ENCODE measurements at places on chromosomes 4 and X.

DNA sequence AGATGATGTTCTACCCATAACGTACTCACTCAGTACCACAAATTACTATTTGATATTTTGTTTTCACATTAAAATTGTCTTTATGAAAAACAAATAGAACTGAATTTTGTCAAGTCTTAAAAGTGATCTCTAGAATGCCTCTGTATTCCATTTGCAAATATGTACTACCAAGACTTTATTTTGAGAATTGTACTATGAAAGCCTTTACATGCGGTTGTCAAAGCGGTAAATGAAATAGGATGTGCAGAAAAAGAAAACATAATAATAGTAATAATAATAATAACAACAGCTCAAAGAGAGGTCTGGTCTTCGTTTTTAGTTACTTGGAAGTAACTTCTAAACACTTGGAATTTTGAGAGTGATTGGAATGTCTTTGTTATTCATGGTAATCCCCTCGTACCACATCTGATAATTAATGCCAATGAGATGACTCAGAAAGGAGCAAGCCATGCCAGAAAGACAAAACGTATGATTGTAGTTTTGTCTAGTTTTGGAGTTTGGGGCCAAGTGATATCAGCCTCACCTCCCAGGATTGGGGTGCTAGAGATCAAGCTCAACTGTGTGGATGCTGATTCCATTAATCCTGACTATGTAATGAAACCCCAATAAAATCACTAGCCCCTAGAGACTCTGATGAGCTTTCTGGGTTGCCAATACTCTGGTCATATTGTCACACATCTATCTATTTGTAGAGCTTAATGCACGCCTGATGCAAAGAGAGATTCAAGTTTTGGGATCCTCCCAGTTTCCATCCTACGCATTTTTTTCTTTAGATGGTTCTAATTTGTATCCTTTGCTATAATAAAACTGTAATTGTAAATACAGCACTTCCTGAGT is 20.2 kb upstream of the CTSO start:
- DNase-seq, result no peak

DNA sequence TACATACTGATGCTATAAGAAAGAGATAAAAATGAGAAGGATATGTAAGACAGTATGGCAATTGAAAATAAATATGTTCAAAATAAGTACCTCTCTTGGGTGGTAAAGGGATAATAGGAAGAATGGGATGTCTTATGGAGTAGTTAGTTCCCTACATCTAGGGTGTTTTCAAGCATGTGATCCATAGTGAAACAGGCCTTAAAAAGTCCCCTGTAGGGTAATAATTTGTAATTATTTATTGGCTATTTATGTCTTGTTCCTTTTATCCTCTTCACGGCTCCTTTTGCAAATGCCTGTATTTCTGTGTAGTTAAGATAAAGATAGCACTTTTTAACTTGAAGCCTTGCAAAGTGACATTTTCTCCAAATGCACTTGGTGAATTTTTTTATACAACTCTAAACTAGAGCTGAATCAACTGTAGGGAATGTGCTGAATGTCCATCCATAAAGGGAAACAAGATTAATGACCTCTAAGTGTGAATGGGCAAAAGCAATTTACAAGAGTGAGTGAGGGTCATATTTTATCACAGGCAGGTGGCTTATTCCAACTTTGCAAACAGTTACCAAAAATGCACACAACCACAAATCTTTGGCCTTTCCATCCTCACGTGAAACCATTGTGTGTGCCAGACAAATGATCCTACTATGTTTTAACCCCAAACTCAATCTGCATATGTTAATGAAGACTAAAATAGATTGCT is 299.0 kb downstream of the KCNIP4 start:
- no peak for DNase-seq

DNA sequence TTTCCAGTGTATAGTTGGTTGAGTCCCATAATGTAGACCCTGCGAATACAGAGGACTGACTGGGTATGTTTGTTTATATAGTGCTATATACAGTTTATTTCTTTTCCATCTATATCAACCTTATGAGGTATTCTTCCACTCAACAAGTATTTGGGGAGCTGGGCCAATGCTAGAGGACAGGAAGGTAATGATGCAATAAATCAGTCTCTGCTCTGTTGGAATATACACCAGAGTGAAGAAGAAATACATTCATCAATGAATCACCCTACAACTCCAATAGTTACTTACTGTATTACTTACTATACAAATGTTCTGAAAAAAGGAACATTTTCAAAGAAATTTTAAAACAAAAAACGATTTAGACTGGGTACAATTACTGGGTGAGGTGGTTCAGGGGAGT is 2.1 kb upstream of the ARSJ start:
- no peak for DNase-seq

GRCh38 chr4:6782846-6783110 is 251 bp downstream of the KIAA0232 start:
- no peak for DNase-seq

DNA sequence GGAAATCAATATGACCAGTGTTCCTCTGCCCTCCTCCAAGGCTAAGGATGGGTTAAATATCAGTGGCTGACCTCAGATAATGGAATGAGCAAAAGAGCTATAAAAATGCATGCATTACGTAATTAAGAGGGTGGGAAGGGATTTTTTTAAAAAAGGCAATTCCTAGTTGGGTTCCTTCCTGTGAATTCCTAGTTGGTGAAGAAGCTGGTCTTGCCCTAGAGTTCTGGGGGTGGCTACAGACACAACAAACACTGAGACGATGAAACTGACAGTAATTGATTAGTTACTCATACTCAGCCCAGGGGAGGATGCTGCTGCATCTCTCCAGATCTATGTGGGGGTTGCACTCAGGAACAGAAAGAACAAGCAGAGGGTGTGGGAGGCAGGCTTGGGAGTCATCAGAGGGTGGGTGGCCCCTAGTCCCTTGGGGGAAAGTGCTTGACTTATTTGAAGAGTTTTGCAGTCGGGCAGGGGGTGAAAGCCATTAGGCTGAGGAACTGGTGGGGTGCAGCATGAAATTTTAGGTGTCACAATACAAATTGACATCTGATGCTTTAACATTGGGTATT is 662.0 kb upstream of the FRG1 start:
- no peak for DNase-seq

DNA sequence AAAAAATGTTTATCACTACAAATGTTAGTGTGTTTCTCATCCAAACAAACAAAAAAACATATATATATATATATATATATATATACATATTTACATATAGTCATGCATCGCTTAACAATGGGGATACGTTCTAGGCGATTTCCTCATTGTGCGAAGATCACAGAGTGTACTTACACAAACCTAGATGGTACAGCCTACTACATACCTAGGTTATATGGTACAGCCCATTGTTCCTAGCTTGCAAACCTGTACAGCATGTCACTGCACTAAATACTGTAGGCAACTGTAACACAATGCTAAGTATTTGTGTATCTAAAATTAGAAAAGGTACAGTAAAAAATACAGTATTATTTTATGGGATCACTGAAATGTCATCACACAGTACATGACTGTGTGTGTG is 16.4 kb upstream of the TMSB4X start:
- no peak for DNase-seq

DNA sequence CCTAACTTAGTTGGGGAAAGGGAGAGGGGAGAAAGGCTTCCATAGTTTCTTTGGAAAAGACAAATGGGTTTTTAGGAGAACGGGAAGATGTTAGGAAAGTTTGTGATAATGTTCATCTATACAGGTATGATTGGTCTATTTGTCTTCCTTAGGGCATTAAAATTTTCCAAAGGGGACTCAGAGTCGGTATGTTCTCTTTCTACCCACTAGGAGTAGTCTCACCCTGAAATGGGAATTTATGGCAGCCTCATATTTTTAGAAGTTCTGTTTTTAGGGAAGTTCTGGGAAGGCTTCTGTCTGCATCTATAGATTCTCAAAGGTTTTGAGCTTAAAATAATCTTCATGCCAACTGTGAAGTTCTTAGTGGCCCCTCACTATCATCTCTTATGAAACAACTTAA is 637.3 kb downstream of the ADGRL3 start:
- DNase-seq, result no peak

DNA sequence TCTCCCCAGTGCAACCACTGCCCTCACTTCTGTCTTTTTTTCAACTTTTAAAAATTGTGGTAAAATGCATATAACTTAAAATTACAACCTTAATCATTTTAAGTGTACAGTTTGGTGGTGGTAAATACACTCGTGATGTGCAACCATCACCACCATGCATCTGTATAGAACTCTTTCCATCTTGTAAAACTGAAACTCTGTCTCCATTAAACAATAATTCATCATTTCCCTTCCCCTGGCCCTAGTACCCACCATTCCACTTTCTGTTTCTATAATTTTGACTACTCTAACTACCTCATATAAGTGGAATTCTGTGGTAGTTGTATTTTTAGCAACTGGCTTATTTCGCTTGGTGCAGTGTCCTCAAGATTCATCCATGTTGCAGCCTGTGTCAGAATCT is 6.8 kb upstream of the CTBP1 start:
- no peak for DNase-seq

- DNase-seq, result no peak
These were observed 1002.3 kb downstream of the FAM133A start for GRCh38 chrX:94676285-94676684.

- no peak for DNase-seq
These were observed 48.5 kb upstream of the CYSLTR1 start for GRCh38 chrX:78375894-78376293.

DNA sequence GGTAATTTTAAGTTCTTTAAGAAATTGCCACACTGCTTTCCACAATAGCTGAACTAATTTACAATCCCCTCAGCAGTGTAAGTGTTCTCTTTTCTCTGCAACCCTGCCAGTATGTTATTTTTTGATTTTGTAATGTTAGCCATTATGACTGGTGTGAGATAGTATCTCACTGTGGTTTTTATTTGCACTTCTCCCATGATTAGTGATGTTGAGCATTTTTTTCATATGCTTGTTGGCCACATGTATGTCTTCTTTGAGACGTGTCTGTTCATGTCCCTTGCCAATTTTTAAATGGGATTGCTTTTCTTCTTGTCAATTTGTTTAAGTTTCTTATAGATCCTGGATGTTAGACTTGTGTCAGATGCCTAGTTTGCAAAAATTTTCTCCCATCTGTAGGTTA is 86.1 kb downstream of the BMP3 start:
- no peak for DNase-seq

- no peak for DNase-seq
These were observed 54.1 kb downstream of the ARHGAP10 start for GRCh38 chr4:147786031-147786430.

DNA sequence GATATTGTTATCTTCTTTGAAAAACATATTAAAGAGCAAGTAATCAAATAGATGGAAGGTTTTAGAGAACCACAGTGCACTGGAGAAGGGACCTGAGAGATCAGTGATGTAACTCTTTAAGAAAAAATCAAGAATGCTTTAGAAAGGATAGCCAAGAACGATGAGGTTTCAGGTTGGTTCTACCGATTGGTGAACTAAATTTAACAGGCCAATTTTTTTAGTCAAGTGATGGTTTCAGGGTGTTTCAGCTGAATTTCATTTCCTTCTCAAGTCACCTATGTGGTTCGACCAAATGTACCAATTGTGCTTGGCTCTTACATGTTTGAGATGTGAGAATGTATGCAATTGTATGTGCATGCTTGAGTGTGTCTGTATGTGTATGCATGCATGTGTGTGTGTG is 26.5 kb downstream of the HS3ST1 start:
- DNase-seq, result no peak

DNA sequence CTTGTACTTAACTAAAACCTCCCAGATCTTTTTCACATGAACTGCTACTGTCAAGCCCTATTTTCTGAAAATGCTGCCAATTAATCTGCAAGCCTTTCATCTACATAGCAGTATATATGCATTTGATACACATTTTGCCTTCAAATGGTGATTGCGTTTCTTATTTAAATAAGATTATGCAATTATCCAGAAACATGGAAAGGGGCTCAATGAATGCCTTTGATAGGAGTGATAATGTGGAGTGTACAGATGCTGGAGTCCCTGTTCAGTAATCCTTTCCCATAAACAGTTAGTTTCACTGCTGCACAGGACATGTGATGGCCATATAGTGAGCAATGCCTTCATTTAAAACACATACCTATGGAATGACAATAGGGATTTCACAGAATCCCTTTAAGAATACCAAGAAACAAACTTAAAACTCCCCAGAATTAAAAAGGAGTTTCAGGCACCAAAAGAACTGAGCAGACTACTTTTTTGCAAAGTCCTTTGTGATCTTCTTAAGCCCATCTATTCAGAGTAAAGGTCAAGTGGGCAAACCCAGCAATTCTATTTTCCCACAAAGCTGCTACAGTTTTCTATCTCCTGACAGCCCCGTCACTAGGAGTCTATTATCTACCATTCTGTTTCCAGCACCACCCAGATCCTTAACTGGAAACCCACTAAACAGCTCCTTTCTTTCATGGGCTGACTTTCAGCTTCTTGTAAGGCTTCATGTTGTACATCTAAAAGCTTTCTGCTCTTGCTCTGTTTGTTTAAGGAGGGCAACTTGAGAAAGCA is 120.3 kb downstream of the UNC5C start:
- DNase-seq, result peak; percentile 48

DNA sequence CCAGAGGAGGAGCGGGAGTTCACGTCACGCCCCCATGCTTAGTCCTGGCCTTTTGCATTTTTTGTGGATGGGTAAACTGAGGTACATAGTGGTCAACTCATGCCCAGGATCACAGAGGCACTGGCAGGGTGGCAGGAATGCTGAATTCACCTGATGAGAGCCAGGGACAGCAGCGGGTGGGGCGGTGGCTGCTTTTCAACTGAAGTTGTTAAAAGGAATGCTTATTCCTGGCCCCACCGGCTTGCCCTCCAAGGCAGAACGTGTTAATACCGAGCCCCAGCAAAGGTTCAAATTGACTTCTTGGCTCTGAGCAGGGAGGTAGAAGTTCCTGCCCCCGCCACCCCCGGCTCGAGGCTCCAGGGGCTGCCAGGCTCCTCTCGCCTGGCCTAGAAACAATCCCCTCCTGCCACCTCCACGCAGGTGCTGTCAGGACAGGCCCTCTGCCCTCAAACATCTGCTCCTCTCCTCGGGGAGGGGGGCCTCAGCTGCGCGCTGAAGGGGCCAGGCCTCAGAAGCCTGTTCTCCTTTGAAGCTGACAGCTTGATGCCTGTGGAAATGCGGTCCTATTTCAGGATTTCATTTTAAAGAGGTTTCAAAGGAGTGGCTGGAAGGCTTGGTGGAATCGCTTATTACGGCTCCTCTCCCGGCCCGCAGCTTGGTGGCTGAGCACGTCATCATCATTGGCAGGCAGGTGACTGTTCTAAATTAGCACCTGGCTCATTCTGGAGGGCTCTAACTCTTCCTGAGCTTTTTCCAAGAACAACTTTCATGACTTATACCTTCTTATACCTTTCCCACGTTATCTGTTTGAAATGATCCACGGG is 93.0 kb downstream of the PHKA2 start:
- no peak for DNase-seq

DNA sequence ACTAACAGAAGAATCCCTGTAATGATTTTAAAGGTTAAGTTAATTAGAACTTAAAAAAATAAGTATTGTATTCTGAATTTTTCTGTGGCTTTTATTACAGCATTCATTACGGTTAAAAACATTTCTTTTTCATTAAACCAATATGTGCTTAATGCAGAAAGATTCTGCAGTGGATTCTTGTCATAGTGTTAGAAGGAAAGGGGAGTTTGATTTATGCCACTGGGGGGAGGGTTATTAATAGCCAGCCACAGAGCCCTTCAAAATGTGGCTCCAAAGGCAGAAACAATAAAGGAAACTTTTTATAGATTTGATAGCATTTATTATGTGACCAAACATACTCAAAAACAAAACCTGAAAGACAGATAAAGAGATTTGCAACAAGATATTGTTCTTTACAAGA is 9.1 kb downstream of the SMAD1 start:
- no peak for DNase-seq

All from SK-N-SH (cell line).